Stimulated activated CD8-positive, alpha-beta memory T cell treated with anti-CD3 and anti-CD28 coated beads, Interleukin-4, amount 100 ng/mL, for 48 hours (primary cell): ENCODE measurements at places on chromosomes 11 and 22.

DNA sequence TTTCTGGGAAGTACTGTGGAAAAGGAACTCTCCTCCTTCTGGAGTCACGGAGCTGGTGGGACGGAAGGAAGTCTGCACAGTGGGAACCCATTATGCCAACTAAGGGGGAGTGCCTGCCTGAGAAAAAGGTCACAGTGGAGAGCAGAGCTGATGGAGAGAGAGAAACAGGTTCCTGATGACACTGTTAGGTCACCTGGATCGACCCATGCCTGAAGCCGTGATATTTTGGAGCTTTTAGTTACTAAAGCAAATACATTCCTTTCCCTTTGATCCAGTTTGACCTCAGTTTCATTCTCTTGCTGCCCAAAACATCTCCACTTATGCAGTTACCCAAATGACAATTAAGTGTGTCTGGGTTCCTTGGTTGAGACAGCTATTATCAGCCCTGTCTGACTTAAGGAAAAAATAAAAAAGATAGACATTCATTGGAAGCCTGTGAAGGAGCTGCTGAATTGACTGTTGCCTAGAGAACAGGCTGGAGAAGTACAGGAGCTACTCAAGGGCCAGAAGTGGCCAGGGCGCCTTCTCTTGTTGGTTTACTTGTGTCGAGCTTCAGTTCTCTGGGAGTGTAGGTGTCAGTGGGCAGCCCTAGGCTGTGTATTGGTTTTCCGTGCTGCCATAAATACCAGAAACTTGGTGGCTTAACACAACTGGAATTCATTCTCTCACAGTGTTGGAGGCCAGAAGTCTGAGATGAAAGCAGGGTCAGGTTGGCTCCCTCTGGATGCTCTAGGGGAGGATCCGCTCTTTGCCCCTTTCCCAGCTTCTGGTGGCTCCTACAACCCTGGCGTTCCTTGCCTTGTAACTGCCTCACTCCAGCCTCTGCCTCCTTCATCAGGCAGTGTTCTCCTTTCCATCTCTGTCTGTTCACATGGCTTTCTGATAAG is 13.6 kb downstream of the MRGPRD start:
- no peak for DNase-seq

DNA sequence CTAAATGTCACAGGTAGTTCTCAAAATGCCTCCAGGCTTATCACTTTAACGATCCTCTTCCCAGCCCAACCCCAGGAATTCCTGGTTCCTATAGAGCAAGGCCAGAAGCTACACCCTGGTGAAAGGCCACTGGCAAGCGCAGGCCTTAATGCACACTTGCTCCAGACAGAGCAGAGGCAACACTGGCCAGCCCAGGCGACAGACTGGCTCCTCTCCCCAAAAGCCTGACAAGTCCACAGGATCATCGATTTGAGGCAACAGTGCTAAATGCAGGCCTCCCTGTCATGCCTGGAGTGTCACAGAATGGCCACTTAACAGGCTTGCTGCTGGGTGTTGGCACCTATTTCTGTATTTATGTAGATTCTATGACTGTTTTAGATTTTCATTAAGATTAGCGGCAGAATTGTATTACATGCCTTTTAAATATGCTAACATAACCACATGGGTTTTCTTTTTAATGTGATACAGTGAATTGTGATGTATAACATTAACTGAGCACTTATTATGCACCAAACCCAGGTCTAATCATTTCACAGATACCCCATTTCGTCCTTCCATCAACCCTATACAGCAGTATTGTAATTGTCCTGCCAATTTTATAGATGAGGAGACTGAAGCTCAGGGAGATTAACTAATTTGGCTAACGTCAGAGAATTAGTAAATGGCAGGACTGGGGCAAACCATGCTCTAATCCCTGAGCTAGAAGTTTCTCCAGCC is 38.6 kb downstream of the PACSIN2 start:
- no peak for DNase-seq

DNA sequence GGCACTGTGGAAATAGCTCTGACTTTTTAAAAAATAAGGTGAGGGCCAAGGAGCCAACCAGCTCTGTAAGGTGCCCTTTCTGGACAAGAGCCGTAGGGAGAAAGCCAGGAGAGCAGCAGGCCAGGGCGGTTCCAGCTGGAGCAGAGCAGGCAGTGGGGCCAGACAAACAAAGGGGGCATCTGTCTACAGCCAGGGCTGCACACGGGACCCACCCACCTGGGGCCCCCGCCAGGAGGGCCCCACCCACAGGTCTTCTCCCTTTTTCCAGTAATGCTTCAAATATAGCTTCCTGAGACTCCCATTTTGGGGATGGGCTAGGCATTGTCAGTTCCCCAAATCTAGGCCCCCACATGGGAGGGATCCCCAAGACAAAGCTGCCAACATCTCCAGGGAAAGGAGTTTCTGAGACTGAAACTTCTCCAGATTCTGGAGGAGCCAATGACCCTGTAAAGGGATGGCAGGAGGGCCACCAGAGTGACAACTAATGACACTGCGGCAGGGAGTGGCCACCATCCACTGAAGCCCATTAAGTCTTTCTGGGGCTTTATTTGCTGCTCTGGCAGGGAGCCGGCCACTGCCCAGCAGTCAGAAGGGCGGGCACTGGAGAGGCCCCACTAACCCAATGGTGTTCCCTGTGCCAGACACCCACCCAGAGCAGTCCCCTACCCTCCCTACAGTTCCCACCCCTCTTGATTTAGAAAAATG is 1.9 kb downstream of the ZFTA start:
- DNase-seq, result no peak

DNA sequence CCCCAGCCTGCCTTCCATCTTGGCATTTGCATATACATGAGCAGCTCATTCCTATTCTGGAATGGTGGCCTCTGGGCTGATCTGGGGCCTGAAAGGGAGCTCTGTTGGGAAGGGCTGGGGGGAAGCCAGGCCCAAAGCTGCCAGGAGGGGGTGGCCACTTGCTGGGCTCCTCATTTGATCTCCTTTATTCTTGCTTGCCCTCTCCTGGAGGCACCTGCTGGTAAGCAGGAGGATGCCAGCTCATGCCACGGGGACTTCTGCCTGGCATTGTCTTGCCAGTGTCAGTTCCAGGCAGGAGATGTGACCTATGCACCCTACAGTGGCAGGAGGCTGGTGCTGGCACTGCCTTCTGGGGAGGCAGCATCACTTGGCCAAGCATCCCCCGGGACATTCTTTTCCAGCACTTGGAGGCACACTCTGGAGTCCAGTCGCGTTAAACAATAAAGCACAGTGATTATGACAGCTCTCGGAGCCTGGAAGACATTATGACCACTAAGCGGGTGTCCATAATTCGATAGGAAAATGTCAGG is 128.3 kb downstream of the NTM start:
- DNase-seq, result no peak
